Myometrial cell (primary cell): ENCODE measurements at places on chromosomes 13 and 19. TPM values are rescaled to one million over a fixed set of nuclear protein-coding genes. Genes with fewer than 3 reads are reported as not detected.

The C19orf38 gene
- not detected in 2 replicates for total RNA-seq

The DIS3 gene
- 24.8 and 25.9 TPM in 2 replicates for total RNA-seq

The CLEC17A gene
- not detected in 2 replicates for total RNA-seq

The CYP4F2 gene
- not detected in 2 replicates for total RNA-seq

The PLK5 gene
- not detected in 2 replicates for total RNA-seq

The CGB2 gene
- total RNA-seq = not detected in 2 replicates

The CAPNS1 gene
- 228 and 269 TPM in 2 replicates for total RNA-seq

The STX10 gene
- total RNA-seq = 70.2 and 97.2 TPM in 2 replicates

The SULT2A1 gene
- total RNA-seq = not detected in 2 replicates
